ENCODE measurements at places on chromosomes 1 and 21.

- no peak for DNase-seq
These were observed 47.6 kb downstream of the IRF2BP2 start for GRCh38 chr1:234562334-234562733.

DNA sequence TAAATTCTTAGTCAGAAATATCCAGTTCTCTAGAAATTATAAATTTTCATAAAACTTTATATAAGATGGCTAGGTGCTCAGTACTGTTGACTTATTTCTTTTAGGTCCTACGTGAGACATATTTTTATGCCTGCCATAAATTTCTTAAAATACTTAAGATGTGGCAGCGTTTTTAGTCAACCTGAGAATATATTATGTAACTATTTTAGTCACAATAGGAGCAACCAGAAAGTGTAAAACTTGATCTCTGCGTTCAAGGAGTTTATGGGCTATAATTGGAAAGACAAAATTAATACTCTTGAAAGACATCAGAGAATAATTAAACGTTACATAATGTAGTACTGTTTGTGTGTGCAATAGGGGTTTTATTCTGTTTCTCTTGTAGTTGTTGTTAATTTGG is 24.1 kb upstream of the PGM1 start:
- DNase-seq = no peak

DNA sequence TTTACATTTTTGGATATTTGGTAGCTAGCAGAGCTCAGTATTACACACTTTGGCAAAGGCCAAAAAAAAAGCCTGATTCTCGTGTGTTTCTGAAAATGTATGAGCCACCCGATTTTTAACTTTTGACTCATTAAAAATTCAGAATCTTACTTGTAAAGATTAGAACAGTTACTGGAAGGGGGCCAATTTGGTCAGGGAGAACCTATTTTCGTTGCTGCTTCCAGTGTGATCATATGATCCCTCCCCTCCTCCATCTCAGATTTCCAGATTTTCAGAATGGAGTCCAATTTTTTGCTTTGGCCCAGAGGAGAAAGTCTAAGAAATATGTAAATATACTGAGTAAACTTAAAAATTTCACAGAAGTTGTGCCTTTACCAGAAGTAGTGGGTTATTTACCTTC is 3.2 kb upstream of the OR2AK2 start:
- DNase-seq = no peak

DNA sequence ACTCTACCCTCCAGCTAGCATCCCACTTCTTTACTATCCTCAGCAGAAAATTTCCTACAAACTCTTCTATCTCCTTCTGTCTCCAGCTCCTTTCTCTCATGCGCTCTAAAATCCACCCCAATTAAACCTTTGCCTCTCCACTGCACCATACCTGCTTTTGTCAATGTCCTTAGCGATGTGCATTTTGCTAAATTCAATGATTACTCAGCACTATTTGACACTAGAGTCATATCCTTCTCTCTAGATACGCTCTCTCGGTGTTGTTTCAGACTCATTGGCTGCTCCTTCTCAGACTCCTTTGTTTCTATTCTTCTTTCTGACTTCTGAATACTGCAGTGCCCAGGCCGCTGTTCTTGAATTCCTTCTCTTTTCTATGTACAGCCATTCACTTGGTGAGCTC is 144.2 kb downstream of the HLX start:
- no peak for DNase-seq

DNA sequence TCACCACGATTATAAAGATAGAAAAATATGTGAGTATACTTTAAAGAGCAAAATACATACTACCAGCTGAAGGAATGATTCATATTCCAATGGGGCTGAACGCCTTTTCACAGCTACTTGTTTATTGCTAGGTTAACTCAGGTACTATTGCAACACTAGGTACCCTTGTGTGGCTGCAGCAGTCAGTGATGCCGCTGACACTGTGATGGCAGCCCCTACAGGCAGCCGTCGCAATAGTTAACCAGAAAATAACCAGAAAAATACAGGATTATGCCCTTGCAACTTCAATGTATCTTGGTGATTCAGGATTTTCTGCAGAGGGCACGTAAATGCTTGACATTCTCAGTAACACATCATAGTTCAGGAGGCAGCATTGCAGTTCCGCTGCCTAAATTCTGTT is 1.6 kb upstream of the MARK1 start:
- DNase-seq = peak; percentile 3

DNA sequence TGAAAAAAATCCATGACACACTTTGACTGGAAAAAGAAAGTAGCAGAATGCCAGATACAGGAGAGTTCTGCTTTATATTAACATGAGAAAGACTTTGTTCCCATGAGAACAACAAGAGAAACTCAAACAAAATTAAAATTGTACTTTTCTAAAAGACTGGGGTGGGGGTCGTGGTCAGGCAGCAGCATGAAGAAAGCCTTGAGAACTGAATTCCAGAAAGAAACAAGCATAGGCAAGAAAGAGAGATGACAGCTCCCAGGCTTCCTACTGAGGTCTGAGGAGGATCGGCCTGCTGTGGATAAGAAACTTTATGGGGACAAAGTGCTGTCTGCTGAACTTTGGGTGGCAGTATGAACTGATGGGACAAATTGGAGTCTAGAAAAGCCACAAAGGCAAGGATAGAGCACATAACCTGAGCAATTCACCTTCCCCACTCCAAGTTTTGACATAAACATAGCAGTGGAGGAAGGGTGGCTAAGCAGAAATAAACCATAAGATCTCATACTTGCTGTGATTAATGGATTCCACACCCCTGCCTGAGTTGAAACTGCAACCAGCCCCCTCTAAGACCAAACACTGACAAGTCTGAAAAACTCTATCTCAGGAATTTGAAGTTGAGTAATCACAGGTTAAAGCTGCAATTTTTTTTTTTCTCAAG is 43.7 kb downstream of the COL6A1 start:
- DNase-seq = peak; percentile 73

DNA sequence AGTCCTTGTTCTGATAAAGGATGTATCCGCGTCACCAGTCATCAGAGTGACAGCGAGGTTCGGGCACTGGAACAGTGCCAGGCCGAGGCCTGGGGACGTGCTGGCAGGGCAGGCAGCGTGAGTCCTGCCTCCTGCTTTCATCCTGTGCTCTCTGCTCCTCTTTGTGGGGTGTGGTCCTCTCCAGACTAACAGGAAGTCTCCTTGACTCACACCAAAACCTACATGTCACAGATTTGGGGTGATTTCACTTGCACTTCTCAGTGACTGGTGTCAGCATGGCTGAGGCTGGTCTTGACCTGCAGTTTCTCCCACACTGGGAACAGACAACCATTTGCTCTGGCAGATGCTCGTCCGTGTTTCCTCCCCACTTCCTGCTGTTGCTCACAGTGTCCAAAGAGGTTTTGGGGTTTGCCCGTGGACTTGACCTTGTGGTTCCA is 8.8 kb upstream of the NLRP3 start:
- DNase-seq = no peak
